ENCODE measurements at places on chromosomes 4 and X.

- peak; percentile 34 for DNase-seq
Observed at GRCh38 chr4:98260047-98260578, 1.1 kb upstream of the RAP1GDS1 start.

GRCh38 chr4:54585321-54586000 is 72.3 kb upstream of the KIT start:
- DNase-seq = peak; percentile 5

DNA sequence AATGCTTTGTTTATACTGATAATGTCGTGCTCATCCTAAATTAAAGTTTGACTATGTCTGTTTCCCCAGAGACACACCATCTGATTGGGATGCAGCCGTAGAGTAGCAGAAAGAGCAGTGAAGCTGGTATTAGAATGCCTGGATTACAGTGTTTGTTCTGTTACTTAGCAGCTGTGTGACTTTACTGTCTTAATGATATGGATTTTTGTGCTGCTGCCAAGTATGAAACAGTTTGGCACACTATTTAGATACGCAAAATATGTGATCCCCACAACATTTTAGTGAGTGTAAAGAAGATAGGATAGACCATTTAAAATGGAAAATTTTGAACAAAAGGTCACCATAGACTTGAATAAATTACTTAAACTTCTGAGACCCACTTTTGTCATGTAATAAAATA is 1.2 kb upstream of the CHIC1 start:
- no peak for DNase-seq

- peak; percentile 85 for DNase-seq
Observed at GRCh38 chr4:95155759-95156451, 392.9 kb downstream of the UNC5C start.

- no peak for DNase-seq
Observed at GRCh38 chr4:24315056-24315455, 269.3 kb downstream of the DHX15 start.

All from LHCN-M2 (cell line).